ENCODE measurements at places on chromosomes 2 and 18.

GRCh38 chr2:236238751-236239150 is 25.5 kb downstream of the ASB18 start:
- no peak for DNase-seq

DNA sequence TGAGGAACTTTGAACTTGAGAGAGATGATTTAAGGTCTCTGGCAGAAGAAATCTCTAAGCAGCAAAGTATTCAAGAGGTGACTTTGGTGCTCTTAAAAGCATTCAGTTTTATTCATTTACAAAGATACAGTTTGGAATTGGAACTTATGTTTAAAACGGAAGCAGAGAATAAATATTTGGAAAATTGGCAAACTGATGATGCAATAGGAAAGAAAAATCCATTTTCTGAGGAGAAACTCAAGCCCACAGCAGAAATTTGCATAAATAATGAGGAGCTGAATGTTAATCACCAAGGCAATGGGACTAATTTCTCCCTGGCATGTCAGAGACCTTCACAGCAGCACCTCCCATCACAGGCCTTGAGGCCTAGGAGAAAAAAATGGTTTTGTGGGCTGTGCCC is 1022.5 kb upstream of the CHAC2 start:
- no peak for DNase-seq

DNA sequence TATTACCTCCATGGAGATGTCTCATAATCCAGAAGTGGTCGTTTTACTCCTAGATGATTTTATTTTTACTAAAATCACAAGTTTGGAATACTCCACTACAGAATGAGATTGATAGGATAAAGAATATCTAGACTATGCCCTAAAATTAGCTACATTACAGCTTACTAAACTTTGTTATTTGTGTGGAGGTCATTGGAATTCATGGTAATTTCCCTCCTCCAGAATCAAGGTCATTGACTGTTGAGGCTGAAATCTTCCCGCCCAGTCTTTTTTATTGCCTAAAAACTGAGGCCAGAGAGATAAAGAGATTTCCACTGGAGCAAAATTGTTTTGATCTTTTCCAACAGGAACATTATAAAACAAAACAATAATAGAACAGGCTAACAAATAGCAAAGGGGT is 35.0 kb downstream of the ITGB6 start:
- DNase-seq, result no peak

- no peak for DNase-seq
Measured at GRCh38 chr18:42053188-42053781, 98.3 kb downstream of the PIK3C3 start.

GRCh38 chr18:39841482-39842365 is 2113.3 kb upstream of the PIK3C3 start:
- peak; percentile 23 for DNase-seq

- DNase-seq, result no peak
Measured at GRCh38 chr18:12253663-12254135, 462 bp upstream of the CIDEA start.

DNA sequence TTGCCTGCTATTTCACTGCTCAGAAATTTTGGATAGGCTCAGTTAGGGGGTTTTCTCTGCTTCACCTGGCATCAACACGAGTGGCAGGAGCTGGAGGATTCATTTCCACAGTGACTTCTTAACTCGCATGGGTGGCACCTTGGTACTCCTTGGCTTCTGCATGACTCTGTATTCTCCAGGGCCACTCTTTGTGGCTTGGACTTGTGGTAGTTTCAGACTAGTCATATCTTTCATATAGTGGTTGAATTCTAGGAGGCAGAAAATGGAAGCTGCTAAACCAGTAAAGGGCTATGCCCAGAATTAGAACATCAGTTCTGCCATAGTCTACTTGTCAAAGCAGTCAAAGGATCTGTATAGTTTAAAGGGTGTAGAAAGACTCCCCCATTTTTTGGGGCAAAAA is 6.8 kb downstream of the MAIP1 start:
- DNase-seq, result no peak

DNA sequence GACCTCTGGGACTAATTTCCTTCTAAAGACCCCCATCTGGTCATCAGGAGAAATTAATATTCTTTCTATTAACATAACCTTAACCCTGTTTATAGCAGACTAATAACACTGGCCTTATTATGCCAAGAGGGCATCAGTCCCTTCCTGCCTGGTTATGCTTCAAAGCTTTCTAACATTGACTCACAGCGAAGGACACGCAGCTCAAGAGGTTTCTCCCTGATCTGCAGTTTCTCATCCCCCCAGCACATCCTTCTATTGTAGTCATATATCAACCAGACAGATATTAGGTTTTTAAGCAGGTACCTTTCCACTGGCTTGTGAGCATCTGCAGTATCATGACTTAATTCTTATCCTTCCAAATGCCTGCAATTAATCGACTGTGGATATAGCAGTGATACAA is 100.0 kb upstream of the CXCR4 start:
- DNase-seq, result no peak

DNA sequence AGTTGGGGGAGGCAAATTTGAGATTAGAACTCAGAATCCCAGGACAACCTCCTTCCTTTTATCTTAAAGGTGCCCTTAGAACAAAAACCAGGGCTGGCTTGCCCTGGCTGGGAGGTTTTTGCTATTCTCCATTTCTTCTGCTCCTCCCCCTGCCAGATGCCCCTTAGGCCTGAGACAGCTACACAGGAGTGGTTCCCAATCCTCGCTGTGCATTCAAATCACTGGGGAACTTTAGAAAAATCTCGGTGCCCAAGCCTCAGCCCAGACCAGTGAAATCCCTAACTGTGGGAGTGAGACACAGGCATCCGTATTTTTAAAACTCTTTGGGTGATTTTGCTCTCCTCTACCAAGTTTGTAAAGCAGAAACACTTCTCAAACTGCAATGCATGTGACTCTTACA is 38.8 kb downstream of the LBH start:
- DNase-seq, result no peak

DNA sequence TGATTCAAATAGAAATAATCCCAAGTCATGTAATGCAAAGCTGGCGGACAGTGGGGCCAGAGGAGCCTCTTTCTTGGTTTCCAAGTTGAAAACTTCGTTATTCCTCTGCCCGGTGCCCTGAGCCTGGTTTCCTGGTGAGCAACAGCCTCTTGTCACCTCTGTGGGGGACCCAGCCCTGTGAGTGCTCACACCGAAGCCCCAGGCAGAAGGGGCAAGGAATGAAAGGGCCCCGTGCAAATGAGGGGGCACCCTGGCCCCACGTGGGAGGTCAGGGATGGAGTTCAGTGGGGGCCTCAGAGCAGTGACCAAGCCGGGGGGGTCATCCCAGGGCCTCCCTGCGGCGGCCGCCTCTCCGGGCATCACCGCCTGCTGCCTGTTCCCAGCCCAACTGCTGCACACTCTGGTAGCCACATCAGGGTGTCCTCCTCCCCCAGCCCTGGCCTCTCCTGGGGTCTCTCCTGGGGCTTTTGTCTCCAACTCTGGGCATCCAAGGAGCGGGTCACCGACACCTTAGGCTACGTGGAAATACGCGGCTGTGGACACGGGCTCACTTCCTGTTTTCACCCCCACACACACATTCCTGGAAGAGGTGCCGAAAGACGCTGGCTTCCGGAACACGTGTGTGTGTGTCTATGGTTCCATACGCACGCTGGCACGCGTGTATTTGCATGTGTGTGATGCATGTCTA is 64.5 kb downstream of the TWIST2 start:
- no peak for DNase-seq

DNA sequence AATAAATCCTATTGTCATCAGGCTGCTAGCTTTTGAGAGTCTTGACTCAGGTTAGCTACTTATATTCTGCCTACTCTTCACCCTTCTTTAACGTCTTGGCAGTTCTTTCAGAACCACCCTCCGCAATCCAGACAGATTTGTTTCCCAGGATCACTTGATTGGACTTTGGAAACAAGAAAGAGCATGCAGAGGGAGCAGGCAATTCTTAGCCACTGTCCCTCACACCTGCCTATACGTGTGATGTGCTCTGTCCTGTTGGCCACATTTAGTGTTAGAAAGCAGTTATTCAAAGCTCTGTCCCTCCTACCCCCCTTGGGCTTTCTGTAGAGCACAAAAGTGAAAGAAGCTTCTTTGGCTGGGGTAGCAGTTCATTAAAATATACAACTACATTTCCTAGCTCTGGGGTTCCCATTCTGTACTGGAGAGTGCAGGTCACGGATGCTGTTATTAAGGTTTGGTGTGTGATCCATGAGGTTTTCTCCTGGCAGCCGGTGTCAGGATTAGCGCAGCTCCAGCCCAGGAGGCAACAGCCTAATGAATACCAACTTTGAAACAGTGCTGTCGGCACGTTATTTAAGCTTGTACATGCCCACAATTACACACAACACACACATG is 6.3 kb downstream of the FZD5 start:
- no peak for DNase-seq

- DNase-seq, result peak; percentile 58
Measured at GRCh38 chr18:711657-712400, 601 bp downstream of the ENOSF1 start.

DNA sequence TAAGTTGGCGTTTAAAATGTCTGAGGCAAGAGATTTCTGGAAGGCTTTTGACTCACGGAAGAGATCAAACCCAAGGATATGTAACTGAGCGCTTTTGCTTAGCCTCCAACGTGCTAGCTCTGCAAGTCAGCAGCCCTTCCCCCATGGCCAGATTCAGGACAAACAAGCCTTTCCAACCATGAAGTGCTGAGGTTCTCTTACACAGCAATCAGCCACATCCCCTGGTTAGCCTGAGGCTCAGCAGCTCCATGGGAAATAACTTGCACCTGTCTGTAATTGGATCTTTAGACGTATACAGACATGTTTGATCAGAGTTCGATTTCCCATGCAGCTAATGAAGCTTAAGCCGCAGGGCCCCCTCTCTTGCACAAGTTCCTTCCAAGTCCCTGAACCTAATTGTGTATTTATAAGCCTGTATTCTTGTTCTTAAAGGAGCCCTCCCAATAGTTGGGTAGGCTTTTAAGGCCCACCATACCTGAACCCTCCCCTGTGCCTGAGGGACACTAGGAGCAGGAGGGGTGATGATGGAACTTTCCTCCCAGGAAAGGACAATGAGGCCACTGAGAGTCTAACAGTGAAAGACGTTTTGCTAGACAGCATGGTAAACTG is 2.1 kb upstream of the TMEM131 start:
- DNase-seq, result no peak

DNA sequence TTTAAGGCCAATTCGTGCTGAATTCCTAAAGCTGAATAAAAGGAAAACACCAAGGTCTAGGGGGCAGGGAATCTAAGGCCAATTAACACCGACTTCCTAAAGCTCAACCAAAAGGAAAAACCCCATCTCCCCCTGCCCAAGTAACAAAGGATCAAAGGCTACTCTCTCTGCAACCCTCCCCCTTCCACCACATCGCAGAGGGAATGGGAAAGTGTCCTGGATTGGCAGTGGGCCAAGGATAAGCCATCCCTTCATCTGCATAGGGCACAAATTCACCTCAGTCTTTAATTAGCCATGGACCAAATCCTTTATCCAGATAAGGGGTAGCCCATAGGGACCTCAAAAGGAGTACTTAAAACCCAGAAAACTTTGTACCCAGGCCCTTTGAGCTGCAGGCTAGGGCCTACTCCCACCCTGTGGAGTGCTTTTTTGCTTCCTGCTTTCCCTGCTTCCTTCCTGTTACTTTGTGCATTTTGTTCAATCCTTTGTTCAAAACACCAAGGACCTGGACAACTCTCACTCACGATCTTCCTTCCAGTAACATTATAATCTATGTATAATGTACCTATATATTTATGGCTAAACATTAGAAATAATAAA is 2119.8 kb upstream of the CELF4 start:
- no peak for DNase-seq

GRCh38 chr2:21438949-21439348 is 315.2 kb downstream of the TDRD15 start:
- DNase-seq, result no peak

DNA sequence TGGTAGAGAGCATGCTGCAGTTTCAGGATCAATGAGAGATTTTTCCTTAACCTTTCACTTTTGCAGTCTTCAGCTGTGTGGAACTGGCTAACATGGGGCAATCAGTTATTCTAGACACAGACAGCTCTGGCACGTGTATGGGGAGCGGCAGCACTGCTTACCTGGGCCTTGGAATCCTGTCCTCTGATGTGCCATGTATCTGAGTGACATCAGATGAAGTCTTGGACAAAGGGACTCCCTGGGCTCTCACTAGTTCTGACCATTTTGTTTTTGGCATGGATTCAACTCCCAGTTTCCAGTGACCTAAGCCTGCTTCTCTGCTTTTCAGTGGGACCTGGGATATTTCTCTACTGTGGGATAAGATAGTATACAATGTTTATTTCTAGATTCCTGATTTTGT is 54.3 kb downstream of the RNF144A start:
- DNase-seq, result no peak

- DNase-seq, result no peak
Measured at GRCh38 chr2:74010087-74010541, 25.4 kb downstream of the TET3 start.

GRCh38 chr18:25456334-25457010 is 104.5 kb upstream of the ZNF521 start:
- DNase-seq, result no peak

- no peak for DNase-seq
Measured at GRCh38 chr2:11738589-11739436, 7.6 kb upstream of the LPIN1 start.

- DNase-seq, result no peak
Measured at GRCh38 chr2:77034445-77034844, 487.7 kb downstream of the LRRTM4 start.

DNA sequence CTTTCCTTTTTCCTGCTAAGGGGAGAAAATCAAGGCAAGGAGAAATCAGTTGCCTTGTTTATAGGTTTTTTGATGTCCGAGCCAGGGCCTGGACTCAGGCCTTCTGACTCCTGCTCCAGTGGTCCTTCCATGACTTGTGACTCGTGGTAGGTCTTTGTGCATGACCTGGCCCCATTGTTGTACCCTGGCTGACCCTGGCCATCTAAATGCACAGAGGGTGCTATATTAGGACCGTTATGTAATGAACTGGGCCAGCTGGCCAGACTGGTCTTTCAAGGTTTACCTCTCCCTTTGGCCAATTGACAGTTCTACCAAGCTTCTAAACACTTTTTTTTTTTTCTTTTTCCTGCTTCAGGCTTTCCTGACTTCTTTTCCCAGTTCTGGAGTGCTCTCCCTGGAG is 81.1 kb downstream of the SETBP1 start:
- no peak for DNase-seq

- DNase-seq, result no peak
Measured at GRCh38 chr2:62972601-62973000, 78.0 kb upstream of the OTX1 start.

- DNase-seq, result peak; percentile 76
Measured at GRCh38 chr2:160582490-160583145, 89.0 kb upstream of the RBMS1 start.

GRCh38 chr2:173493874-173494273 is 139.2 kb downstream of the CDCA7 start:
- no peak for DNase-seq

- DNase-seq, result no peak
Measured at GRCh38 chr2:215441560-215442400, 5.9 kb upstream of the FN1 start.

Data from fibroblast of skin of left biceps (primary cell).